ENCODE measurements at places on chromosomes 1 and 21.

DNA sequence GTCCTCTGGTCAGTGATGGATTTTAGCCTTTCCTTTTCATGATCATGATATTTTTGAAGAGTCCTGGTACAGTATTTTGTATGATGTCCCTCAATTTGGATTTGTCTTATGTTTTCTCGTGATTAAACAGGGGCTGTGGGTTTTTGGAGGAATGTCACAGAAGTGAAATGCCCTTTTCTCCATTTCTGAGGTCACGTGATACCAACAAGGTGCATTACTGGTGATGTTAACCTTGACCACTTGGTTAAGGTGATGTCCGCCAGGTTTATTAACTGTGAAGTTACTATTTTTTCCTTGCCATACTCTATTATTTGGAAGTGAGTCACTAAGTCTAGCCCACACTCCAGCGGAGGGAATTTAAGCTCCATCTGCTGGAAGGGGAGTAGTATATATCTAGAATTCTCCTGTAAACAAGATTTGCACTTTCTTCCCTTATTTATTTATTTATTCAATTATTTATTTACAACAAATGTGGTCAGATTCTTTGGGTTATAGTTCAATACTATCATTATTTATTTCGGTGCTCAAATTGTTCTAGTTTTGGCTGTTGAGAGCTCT, 123.4 kb downstream of the HIVEP3 start:
- no peak for DNase-seq

- no peak for DNase-seq
These were observed 38.3 kb downstream of the CD34 start for GRCh38 chr1:207872621-207873020.

GRCh38 chr1:53130878-53131589, 11.4 kb downstream of the SLC1A7 start:
- no peak for DNase-seq

GRCh38 chr21:41763398-41763931, 3.4 kb downstream of the RIPK4 start:
- no peak for DNase-seq

- no peak for DNase-seq
These were observed 3.5 kb upstream of the ZNF669 start for GRCh38 chr1:247107694-247108093.

GRCh38 chr1:19877181-19877750, 4.9 kb upstream of the OTUD3 start:
- no peak for DNase-seq

DNA sequence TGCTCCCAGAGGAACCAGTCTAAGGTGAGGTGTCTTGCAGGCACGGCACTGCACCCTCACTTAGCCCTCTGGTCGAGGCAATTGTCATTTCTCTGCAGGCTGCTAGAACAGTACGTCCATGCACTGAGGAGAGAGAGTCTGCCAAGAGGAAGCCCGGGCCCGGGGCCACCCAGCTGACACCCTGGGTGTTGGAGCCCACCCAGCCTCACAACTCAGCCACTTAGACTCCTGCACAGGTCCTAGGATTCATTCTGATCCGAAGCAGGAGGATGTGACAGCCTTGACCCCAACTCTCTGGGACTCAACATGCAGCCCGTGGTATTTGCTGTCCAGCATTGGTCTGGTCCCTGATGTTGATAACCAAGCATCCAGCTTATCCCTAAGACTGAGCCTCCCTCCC, 111.9 kb downstream of the ADSS2 start:
- DNase-seq, result no peak

DNA sequence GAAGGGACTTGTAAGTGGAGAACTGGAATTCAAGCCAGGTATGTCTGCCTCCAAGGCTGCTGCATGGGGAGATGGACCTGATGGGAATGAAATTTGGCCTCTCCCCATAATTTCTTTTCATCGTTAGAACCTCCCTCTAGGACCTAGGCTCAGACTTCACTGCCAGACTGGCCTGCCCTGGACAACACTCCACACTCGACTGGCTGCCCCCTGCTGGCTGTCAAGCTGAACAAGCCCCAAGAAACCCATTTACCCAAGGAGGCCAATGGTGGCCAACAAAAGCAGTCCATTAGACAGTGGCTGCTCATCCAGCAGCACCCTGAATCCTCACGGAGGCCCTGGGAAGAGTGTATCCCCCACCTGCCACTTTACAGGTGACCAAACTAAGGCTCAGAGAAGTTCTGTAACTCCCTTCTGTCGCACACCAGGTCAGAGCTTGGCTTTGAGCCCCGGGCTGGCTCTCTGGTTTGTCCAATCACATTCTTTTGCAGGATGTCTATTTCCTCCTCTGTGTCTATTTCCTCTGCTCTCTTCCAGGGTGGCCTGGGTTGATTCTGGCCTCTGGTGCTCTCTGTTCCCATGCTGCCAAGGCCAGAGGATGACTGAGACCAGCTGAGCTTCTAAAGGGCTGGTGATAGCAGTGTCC, 3.8 kb downstream of the RNF186 start:
- peak; percentile 12 for DNase-seq

GRCh38 chr1:181674617-181675016, 191.3 kb downstream of the CACNA1E start:
- no peak for DNase-seq

DNA sequence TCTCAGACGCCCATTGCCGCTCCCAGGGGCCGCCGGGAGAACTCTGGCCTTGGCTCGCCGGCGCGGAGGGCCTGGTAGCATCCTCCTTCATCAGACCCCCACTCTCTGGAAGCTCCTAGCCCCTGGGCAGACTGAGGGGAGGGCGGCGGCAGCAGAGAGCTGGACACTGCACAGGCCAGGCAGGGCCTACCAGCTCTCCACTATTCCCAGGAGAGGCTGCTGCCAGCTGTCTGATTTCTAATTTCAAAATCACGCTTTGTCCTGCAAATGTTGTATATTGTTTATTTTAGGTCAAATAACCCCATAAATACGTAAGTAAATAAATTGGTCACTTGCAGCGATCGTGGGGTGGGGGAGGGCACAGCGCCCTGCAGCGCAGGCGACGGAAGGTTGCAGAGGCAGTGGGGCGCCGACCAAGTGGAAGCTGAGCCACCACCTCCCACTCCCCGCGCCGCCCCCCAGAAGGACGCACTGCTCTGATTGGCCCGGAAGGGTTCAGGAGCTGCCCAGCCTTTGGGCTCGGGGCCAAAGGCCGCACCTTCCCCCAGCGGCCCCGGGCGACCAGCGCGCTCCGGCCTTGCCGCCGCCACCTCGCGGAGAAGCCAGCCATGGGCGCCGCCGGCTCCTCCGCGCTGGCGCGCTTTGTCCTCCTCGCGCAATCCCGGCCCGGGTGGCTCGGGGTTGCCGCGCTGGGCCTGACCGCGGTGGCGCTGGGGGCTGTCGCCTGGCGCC, at the start of gene MTARC1:
Gene MTARC1 (plus strand): TSS at position 577 of the 732 bp plus-strand sequence. CDS start 32 bp downstream, at position 609.
- no peak for DNase-seq

DNA sequence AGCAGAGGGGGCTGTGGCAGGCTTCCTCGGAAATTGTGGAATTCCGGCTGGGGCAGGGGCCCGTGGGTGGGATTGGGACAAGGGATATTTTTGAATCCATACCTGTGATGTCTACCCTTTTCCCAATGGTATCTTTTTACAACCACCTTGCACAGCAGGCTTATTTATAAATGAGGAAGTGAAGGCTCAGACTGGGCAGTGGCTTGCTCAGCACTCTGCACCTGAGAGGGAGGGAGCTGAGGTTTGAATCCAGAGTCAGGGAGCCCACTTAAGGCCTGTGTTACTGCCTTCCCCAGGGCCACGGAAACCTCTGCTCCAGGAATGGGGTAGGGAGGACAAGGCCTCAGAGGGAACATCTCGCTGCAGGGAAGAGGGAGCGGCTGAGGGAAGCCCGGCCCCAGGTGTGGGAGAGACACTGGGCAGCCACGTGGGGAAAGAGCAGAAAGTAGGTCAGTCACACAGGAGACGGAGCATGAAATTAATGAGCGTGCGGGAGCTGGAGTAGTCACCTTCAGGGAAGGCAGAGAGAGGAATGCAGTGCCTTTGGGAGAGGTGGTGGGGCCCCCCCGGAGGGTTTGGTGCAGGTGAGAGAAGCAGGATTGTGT, 35.4 kb upstream of the SCMH1 start:
- no peak for DNase-seq

- DNase-seq, result no peak
These were observed 98.4 kb upstream of the BMP8A start for GRCh38 chr1:39392851-39393573.

DNA sequence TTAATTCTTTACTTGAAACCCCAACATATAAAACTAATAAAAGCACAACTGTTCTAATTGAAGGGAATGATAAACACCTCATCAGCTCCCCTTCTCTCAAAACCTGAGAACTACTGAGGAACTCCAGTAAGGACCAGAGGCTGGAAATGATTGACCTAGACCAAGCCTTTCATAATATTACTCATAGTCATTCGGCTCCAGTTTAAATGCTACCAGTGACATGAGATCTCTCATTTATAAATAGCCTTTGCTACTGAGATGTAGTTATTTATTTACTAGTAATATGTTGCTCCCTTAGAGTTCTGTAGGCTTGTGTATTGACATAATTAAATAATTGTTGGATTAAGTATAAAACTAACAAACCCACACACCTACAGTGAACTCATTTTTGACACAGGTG, 209.8 kb upstream of the PRMT6 start:
- no peak for DNase-seq

DNA sequence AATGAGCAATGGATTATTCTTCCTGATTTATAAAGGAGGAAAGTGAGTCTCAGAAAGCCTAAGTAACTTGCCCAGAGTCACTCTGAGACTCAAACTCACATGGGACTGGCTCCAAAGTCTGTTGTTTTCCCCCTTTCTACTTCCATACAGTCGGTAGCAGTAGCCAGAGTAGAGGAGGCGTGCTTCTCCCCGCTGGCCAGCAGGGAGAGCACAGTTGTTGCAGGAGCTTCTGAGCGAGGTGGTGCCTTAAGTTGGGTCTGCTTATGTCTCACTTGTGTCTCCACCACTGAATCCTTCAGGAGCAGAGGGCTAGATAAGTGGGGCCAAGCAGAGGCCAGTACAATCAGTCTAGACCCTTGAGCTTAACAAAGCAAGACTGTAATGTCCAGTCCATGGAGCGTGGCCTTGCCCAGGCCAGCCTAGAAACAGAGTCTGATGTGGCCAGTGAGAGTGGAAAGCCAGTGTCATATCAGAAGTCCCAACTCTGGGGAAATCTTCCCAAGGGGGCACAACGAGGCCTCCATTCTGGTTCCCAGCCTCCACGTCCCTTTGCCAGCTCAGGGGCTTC, 181.9 kb downstream of the ZSCAN20 start:
- no peak for DNase-seq

- DNase-seq, result no peak
These were observed 433.3 kb downstream of the RPS6KC1 start for GRCh38 chr1:213484333-213484732.

DNA sequence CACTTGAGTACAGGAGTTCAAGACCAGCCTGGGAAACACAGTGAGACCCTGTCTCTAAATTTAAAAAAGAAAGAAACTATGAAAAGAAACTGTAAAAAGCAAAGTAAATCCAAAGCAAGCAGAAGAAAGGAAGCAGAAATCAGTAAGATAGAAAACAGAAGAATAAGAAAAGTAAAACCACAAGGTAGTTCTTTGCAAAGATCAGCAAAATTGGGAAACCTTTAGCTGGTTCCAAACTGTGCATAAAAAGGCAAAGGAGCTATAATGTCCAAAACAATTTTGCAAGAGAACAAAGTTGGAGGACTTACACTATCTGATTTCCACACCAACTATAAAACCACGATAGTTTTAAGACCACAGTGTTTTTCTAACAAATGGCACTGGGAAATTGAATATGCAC, 218.8 kb downstream of the RPS6KC1 start:
- no peak for DNase-seq
